Suprapubic skin (tissue), 4 donors: ENCODE measurements at places on chromosomes 3 and 15. TPM values are rescaled to one million over a fixed set of nuclear protein-coding genes. Genes with fewer than 3 reads are reported as not detected.

DNA sequence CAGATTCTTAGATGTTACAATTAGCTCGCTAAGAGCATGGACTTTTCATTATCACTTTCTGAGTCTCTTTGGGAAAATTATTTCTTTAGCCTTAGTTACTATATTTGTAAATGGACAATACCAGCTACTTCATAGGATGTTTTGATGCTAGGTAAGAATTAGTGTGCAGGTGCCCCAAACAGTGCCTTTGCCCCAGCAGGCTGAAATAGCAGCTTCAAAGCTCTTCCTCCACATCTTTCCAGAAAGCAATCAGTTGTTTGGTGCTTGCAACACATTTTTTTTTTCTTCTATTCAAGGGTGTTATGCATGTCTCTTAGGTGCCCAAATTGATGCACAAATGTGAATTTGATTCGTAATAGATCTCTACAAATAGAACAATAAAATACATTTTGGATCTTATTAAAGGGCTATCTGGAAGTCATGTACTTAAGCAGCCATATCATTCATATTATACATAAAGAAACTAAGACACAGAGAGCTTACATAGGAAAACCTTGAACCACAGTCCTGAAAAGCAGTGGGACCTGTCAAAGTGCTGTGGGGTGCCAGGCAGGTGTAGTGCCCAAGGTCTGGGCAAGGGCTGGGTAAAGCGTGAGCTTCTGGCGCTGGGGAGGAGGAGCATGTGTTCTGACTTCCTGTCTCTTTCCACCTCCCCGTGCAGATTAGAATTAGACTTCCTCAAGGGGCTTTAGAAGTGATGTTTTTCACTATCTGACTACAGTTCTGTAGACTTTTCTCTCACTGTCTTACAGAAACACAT lies 62.9 kb downstream of the FNDC3B start:
- DNase-seq, result no peak

Gene GP9
- not detected for total RNA-seq

- DNase-seq, result no peak
Measured at GRCh38 chr3:20023623-20024405, 11.8 kb upstream of the PP2D1 start.

DNA sequence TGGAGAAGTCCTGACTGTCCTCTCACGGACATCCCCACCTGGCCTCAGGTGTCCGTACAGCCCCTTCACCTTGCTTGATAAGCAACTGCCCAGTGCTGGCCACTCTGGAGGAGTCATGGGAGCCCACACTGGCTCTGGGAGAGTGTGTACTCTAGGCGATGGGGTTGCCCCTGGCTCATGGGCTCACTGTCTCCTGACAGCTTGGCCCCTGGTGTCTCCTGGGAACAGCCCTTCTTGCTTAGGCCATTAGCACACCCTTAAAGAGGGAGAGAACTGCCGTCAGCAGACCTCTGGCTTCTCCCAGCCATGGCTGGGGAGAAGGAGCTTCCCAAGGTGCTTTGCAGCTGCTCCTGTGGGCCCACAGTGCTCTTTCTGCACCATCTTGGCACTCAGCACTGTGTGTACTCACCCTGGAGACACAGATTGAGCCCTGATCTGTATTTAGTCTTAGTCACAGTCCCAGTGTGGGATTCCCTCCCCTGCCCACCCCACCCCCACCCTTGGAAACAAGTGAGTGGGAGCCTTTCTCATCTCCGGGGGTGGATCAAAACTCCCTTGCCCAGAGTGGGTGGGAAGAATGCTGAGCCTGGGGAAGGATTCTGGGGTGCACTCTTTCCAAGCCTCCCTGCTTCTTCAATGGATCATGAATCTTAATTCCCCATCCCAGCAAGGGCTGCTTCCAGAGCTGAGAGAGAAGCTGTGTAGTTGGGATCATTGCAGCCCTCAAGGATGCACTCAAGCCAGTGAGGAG lies 83.5 kb upstream of the ADPGK start:
- DNase-seq, result no peak

Gene SLC2A2
- 2.0 TPM for total RNA-seq

Gene TIMP4
- 21.1 TPM for total RNA-seq

DNA sequence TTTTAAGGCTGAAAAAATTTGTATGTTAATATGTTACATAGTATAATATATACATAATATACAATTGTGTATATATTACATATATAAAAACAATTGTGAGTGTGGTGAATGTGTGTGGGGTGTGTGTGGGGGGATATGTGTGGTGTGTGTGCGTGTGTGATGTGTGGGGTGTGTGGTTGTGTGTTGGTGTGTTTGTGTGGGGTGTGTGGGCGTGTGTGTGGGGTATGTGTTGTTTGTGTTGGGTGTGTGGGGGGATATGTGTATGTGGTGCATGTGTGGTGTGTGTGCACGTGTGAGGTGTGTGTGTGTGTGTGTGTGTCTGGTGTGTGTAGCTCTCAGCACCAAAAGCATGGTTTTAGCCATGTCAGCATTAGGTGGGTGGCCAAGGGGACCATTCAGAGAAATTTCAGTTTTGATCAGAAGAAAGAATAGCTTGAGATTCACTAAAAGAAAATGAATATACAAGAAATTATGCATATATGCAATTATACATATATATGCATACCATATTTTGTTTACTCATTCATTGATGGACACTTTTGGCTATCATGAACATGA lies 118.9 kb downstream of the ALDH1A2 start:
- DNase-seq, result no peak

Gene IQCF5
- not detected for total RNA-seq

Gene SI
- 0.24 TPM for total RNA-seq

DNA sequence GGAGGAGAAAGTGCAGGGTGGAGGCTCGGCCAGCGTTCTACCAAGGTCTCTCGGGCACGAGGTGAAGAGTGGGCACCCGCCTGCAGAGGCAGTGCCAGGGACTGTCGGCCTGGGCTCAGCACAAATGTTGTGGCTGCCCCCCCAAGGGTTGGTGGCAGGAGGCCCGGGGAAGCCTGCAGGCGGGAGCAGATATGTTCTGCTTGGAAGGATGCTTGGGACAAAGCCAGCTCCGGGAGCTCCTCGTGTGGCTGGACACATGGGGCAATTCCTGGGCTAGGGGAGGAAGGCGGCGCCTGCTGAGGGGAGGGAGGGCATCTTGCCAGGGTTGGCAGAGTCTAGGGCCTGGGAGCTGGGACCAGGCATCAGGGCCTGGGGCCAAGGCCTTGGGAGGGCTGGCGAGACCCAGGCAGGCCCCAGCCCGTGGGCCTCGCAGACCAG lies 30.4 kb upstream of the FBLN2 start:
- DNase-seq, result peak; percentile 94

Gene MORC1
- total RNA-seq, result not detected

GRCh38 chr3:44120721-44121582 lies 120.7 kb upstream of the TOPAZ1 start:
- DNase-seq, result no peak

Gene GNB4
- total RNA-seq, result 91.1 TPM

Gene HRH1
- 10.9 TPM for total RNA-seq

Gene HHLA2
- total RNA-seq, result not detected

DNA sequence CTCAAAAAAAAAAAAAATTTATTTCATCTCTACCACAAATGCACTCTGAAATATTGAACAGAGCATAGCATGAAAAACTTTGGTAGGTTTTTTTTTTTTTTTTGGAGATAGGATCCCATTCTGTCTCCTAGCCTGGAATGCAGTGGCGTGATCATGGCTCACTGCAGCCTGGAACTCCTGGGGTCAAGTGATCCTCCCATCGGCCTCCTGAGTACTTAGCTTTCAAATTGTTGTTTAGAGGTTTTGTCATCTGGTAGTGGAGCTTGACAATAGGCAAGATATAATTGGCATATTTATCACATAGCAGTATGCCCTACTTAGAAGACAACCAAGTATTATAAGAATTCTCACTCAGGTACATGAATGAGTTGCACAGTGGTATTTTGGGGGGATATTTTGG lies 234.2 kb upstream of the ST8SIA2 start:
- no peak for DNase-seq

Gene CHAC1
- 2.6 TPM for total RNA-seq

DNA sequence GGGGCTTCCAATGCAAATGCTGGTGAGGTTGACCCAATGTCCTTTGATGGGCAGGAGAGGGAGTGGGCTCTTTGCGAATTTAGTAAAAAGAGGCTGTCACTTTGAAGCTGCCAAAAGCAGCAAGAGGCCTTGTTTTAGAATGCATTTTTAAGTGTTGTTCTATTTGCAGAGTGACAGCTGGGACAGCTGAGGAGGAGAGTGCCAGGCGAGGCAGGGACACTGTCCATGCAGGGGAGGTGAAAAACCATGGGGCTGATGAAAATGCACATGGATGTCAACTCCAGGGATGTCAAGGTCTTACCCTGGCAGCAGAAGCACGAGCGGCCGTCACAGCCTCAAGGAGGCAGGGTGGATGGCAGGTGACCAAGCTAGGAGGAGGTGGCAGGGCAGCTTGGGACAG lies 279.8 kb downstream of the ADAMTS17 start:
- DNase-seq, result no peak

Gene KY
- total RNA-seq, result 99.8 TPM

DNA sequence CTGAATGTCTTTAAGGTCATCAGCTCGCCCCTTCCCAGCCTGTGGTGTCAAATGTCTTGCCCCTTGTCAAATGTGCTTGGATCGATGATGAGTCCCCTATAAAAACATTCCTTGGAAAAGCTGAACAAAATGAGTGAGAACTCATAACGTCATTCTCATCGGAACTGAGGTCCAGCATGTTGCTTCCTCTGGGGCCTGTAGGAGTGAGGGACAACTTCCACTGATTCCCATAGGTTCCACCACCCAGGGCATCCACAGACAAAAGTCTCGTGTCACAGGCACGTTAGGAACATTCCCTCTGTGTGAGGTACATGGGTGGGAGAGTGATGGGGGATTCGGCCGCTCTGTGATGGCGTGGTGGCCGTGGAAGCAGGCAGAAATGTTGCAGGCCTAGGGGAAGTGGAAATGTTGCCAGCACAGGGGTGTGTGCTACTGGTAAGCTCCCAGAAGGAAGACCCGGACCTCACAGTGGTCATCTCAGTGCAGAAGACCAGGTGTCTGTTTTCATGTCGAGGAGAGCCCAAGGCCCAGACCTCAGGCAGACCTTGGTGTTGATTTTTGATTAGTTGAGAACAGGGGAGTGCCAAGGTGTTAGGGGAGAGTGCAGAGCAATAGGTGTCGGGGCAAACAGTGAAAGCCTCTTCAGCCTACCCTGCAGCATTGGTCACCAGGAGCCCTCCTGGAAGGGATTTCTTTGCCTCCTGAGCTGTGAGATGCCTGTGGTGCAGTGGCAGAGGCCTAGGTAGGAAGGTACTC lies 96.8 kb downstream of the SNRPN start:
- no peak for DNase-seq

- no peak for DNase-seq
Measured at GRCh38 chr3:146544929-146545528, 622 bp upstream of the PLSCR1 start.

DNA sequence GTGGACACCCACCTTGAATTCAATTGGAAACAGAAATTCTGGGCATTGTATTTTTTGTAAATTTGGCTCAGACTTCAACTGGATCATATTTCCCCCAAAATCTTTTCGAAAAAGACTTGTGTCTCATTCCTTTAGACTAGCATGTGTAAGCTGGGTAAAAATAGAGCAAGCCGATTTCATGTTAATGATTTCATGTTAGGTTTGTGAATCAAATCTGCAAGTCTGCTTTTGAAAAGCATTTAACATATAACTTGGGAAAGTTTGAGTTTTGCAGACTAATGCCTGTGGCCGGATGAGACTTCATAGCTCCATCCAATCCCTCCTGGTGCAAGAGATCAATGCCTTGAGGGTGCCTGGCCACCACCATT lies 64.5 kb downstream of the FLNB start:
- DNase-seq, result no peak

Gene RPLP1
- 623 TPM for total RNA-seq

Gene FANCD2OS
- not detected for total RNA-seq

Gene SNURF
- 7.1 TPM for total RNA-seq

GRCh38 chr3:103083848-103084631 lies 649.2 kb downstream of the ZPLD1 start:
- DNase-seq, result no peak

Gene ALDH1A3
- 8.1 TPM for total RNA-seq

DNA sequence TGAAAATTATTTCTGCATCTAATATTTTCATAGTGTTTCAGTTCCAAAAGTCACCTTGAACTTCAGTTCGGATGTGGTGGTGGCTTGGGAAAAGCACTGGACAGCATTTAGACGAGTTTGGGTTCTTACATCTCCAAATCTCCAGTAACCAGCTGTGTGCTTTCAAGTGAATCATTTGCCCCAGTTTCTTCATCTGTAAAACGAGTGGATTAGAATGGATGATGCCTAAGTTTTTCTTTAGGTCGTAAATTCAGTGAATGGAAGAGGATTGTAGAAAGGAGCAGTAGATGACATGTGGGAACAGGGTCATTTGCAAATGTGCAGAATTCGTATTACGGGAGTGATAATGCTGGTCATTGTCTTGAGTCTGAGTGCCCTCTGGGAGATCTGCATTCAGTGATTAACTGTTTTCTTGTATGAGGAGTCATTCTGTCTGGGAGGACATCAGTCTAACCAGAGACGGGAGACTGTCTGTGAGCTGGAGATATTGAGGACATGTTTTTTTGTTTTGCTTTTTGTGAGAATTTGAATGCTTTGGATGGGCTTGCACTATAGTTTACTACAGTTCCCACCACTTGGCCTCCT lies 641.6 kb upstream of the TBL1XR1 start:
- no peak for DNase-seq

Gene RAD51
- total RNA-seq, result 1.5 TPM

DNA sequence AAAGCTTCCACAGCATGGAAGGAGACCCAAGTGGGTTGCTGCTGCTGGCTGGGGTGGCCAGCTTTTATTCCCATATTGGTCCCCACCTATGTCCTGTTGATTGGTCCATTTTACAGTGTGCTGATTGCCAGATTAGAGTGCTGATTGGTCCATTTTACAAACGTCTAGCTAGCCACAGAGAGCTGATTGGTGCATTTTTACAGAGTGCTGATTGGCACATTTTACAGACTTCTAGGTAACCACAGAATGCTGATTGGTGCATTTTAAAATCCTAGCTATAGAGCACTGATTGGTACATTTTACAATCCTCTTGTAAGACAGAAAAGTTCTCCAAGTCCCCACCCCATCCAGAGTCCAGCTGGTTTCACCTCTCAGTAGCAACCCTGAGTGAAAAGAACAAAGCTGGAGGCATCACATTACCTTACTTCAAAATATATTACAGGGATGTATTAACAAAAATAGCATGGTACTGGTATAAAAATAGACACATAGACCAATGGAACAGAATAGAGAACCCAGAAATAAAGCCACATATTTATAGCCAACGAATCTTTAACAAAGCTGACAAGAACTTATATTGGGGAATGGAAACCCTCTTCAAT lies 7.5 kb upstream of the ACVR2B start:
- DNase-seq, result no peak

DNA sequence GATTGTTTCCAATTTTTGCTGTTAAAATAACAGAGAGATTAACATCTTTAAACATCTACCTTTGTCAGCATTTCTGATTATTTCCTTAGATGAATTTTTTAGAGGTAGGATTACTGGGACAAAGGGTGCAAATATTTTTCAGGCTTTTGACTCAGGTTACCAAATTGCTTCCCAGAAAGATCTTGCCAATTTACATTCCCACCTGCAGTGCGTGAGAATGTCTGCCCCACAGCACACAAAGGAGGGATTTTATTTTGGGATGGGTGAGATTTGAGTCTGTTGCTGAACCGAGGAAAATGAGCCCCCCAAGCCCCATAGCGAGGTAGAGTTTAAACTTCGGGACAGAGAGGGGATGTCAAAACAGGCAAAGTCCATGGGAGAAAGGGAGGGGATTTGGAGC lies 25.9 kb upstream of the RNU6-1 start:
- DNase-seq, result no peak

- peak; percentile 89 for DNase-seq
Measured at GRCh38 chr3:48429960-48430707, at the start of gene PLXNB1. Gene PLXNB1 (minus strand): TSS chr3:48430086. CDS start chr3:48424611, 5,475 bp downstream.
